ENCODE measurements at places on chromosomes 1 and 21.

- no peak for DNase-seq
These were observed 44.5 kb downstream of the CD55 start for GRCh38 chr1:207366022-207366421.

GRCh38 chr1:5646486-5647149, 345.6 kb downstream of the NPHP4 start:
- DNase-seq = no peak

GRCh38 chr1:67515324-67516080, 85.3 kb upstream of the SERBP1 start:
- no peak for DNase-seq

DNA sequence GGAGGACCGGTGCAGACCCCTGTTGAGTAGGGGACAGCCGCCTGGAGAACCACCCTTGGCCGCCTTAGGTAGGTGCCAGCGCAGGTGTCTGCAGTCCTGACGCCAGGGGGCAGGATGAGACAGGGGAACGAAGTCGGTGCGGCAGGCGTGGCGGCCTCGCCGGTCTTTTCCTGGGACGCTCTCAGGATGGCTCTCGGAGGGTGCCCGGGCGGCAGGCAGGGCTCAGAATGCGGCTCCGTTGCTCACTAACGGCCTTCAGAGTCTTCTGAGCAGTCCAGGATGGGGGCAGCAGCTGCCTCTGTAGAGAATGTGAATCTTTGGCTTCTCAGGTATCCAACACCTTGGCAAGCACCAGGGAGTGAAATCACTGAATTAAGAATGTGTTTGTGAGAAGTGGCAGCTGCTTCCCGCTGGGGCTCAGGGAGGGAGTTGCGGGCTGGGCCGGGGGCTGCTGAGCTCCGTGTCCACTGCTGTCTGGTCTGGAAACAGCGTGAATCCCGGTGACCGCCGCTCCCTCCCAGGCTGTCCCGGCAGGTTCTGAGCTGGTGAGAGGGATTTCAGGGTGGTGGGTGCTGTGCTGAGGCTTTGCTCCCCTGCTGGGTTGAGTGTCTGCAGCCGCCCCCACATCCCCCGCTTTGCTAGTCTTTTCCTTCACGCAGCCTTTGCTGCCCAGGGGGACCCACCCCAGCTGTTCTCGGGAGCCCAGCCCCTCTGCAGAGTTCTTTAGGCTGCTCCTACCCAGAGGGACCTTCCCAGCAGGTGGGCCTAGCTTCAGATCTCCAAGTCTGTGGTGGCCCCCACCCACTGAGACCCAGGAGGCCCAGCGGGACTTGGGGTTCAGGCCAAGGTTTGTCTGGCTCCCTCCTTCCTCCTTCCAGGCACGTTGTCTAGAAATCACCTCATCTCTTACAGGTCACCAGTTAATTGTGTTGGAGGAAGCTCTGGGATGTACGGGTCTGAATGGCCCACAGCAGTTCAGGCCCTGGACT, 11.1 kb upstream of the C1orf174 start:
- DNase-seq = peak; percentile 48

- peak; percentile 16 for DNase-seq
These were observed 105.3 kb upstream of the DPT start for GRCh38 chr1:168834225-168834872.

DNA sequence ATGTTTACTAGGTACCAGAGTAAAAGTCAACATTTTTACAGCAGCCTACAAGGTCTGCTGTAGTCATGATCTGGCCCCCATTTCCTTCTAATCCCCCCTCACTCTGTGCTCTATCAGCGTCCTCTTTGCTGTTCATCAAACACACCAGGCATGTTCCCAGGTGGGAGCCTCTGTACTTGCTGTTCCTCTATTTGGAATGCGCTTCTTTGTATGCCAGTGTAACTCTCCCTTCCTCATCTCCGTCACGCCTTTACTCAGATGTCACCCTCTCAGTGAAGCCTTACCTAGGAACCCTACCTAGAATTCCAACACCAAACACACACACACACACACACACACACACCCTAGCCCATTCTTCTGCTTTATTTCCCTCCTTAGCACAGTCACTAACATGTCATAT, 21.0 kb downstream of the TP53BP2 start:
- no peak for DNase-seq

DNA sequence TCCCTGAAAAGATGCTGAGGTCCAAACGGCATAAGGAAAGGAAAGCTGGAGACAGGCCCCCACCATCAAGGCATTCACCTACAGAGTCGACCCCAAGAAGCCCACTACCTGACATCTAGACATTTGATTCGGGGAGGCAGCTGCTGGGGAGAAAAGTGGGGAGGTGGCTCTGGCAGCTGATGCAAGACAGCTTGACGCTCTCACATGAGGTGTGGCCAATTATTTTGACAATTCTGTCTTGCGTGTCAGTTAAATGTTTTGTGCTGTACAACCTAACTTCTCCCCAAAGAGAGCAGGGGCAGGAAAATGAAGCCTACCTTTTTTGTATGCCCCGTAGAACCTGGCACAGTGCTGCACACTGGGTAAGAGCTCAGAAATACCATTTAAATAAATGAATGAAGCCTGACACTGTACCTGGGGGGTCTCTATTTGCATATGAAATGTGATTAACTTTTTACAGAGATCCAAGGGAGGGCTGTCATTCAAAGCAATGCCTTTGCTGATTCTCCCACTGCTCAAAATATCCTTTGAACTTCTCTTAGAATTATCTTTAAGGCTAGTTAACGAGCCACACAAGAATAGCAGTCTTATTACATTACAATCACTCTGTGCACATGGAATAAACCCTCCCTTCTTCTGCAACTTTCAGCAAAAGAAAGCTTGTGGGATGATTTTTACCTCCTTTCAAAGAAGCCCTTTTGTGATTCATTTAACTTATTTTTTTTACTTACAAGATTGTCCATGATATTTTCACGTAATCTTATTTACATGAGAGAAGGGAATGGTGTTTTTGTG, 163.2 kb downstream of the TNR start:
- DNase-seq = no peak

DNA sequence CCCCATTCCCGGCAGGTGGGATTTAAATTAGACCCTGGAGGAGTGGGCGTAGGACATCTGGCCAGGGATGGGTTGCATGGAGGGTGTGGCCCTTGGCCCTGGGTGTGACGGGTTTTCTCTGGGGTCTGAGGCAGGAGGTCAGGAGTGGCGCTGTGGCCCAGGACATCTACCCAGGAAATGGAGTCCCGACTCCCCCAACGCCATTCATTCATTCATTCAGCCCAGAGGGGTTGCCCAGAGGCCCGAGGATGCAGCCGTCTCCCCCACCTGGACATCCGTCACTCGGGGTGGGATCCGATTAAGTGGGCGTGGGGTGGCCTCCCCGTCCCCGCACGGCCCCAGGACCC, 663 bp downstream of the ATP13A2 start:
- no peak for DNase-seq

GRCh38 chr1:154609398-154610380, 1.7 kb upstream of the ADAR start:
- DNase-seq = peak; percentile 69

DNA sequence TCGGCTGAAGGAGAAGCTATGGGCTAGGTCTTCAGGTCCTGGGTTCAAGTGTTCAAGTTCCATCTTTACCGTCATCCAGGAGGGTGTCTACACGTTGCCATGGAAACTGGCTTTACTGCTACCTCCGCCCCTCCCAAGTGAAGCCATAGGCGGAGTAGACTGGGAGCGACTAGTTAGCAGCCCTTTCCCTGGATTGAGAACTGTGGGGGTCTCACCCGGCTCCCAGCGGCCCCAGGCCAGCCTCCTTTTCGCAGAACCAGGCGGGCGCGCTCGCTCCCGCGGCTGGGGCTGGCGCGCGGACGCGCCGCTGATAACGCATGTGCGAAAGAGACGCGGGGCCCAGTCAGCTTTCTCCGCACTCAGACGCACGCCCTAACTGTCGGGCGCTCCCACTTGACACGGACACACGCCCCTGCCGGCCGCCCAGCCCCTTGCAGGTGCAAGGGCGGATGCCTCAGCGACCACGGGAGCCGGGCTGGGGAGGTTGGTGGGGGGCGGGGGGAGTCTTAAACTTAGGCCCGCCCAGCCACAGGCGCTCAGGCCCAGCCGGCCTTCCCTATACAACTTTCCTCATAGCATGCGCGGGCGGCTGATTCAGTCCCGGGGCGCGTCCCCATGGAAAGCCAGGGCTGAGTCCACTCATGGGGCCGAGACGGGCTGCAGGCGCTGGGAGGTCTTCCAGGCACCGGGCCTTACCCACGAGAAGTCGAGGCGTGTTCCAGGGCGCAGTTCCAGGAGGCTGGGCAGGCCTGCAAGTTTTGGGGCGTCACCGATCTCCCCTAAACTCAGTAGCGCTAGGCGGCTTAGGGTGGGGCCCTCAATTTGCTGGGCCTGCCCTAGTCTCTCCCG, 7.4 kb downstream of the EFNA4 start:
- DNase-seq = peak; percentile 62

- DNase-seq = no peak
These were observed 13.1 kb downstream of the ZP4 start for GRCh38 chr1:237877631-237878030.

DNA sequence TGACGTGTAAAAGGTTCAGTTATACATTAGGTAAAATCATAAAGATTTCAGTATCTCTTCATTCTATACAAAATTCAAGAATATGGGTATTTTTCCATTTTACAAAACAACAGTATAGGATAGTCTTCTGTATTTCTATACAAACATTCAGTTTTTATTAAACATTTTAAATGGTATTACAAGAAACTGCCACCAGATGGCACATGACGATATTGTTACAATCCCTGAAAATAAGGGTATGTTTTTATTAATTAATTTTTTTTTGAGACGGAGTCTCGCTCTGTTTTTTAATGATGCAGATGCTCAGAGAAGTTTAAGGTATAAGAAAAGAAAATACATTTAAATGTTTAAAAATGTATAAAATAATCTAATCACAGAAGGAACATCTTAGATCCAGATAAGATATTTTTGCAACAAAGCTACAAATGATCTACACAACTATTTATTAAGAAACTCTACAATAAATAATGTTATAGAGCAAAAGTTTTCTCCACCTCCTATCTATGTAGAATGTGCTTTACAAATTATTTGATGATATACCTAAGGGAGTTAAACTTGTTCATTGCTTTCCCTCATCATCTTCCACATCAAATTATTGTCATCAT, 23.5 kb upstream of the RSBN1 start:
- DNase-seq = peak; percentile 36

DNA sequence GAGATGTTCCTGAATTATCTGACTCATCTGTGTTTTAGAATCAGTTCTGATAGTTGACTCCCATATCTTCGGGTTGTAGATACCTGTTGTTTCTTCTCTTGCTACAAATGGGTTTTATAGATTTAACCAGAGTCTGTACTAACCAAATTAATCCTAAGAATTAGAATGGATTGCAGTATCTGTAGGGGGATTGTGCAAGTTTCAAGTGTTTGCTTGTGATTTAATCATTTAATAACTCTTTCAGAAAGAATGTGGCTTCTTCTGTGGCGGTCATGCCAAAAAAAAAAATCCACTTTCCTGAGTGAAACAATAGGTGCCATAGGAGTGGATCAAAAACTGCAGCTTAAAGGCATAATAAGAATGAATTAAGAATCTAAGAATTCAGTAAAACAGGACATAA, 9.4 kb downstream of the IPO9 start:
- no peak for DNase-seq

GRCh38 chr1:228373004-228373680, 33.5 kb downstream of the TRIM11 start:
- DNase-seq = no peak

- DNase-seq = no peak
These were observed 30.3 kb downstream of the SMIM12 start for GRCh38 chr1:34829250-34829649.

GRCh38 chr1:223041481-223041880, 101.6 kb downstream of the TLR5 start:
- peak; percentile 49 for DNase-seq

- DNase-seq = peak; percentile 42
These were observed 301.2 kb upstream of the SPAG17 start for GRCh38 chr1:118486199-118486598.

GRCh38 chr1:238955934-238956333, 430.4 kb upstream of the CHRM3 start:
- no peak for DNase-seq

DNA sequence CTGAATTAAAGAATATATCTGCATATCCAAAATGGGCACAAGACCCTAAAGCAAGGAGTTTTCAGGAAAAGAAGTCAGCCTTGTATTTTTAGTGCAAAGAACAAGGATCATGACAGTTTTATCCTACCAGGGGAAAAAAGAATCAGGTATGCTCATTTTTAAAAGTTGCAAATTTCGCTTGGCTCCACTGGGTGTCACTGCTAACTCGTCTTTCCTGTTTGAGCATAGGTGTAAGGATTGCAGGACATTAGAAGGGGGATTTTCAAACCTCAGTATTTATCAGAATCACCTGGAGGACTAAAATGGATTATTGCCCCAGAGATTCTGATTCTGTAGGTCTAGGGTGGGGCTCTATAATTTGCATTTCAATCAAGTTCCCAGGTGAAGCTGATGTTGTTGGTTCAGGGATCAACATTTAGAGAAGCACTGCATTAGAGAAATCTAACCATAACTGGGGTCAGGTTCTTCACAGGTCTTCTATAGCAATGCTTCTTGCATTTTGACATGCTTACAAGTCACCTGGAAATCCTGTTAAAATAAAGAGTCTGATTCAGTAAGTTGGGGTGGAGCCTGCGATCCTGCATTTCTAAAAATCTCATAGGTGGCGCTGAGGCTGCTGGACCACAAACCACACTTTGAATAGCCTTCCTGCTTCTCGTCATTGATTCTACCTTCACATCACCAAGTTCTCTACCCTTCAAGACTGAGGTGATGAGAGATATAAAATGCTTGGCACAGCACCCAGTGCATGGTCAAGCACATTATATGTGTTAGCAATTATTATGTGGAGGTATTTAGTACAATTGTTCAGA, 39.6 kb downstream of the NUF2 start:
- DNase-seq = no peak

DNA sequence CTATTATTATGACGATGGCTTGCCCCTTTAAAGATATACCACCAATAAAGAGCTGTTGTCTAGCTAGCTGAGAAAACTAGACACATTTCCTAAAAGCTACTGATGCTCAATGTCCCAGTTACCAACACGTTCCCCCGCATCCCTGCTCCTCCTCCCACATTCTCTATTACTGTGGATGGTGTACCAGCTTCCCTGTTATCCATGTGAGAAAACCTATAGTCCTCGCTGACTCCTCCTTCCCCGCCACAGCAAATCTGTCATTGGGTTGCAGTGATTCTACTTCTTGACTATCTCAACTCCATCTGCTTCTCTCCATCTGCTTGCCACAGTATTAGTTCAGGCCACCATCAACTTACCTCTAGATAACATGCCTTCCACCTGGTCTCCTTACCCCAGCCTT, 337.5 kb downstream of the KCNH1 start:
- DNase-seq = no peak

GRCh38 chr1:206001476-206001888, 1.7 kb downstream of the RAB7B start:
- peak; percentile 84 for DNase-seq

GRCh38 chr1:11629184-11630016, 24.8 kb downstream of the FBXO2 start:
- no peak for DNase-seq

GRCh38 chr1:166379447-166379846, 212.6 kb upstream of the FAM78B start:
- DNase-seq = no peak

Measured in foreskin keratinocyte (primary cell).